ENCODE measurements at places on chromosomes 12 and 14. TPM values are rescaled to one million over a fixed set of nuclear protein-coding genes. Genes with fewer than 3 reads are reported as not detected.

The MGAT4C gene
- total RNA-seq: 5.5 TPM

The TSPAN9 gene
- 19.8 TPM for total RNA-seq

The AQP6 gene
- total RNA-seq: 1.7 TPM

The SPX gene
- total RNA-seq: 0.93 TPM

- no peak for DNase-seq
- H3K27ac ChIP-seq: no peak overlapping the region
- no peaks in the 10 kb centered on the region for H3K27me3 ChIP-seq
Measured at GRCh38 chr12:72337382-72337781, 65.2 kb downstream of the TRHDE start.

DNA sequence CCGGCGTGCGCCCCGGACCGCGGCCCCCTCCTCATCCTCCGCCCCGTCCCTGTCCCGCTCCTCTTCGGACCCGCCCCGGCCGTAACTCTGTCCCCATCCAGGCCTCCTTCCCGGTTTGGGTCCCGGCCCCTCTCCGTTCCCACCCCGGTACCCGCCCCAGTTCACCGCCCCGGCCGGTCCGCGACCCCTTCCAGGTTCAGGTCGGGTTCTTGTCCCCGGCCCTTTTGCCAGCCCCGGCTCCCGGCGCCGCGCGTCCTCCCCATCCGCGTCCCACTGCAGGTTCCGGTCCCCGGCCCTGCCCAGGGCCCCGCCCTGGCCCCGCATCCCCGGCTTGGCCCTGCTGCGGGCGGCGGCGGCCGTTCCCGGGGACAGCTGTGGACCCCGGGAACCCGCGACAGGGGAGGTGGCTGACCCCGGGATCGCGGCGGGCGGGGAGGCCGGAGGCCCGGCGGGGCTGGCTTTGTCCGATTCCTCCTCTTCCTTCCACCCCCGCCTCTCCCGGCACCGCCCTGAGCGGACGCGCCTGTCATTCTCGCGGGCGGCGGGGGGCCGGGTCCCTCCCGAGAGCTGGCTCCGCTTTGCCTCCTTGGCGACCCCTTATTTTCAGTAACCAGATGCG lies 601 bp downstream of the KLC1 start:
- no peaks in the 10 kb centered on the region for H3K36me3 ChIP-seq
- H3K27ac ChIP-seq: peak overlapping the region; percentile 98
- H3K27me3 ChIP-seq: no peaks in the 10 kb centered on the region

- no peaks in the 10 kb centered on the region for H3K27me3 ChIP-seq
- H3K36me3 ChIP-seq: no peaks in the 10 kb centered on the region
- no peak overlapping the region for H3K27ac ChIP-seq
- H3K4me1 ChIP-seq: no peaks in the 10 kb centered on the region
- DNase-seq: no peak
Measured at GRCh38 chr12:129393357-129393937, 510.4 kb downstream of the TMEM132D start.

- no peak for DNase-seq
- no peak overlapping the region for H3K27ac ChIP-seq
- no peak overlapping the region for H3K4me3 ChIP-seq
- H3K36me3 ChIP-seq: no peaks in the 10 kb centered on the region
- H3K4me1 ChIP-seq: no peaks in the 10 kb centered on the region
- no peaks in the 10 kb centered on the region for H3K27me3 ChIP-seq
Measured at GRCh38 chr14:72568296-72568992, 325.5 kb downstream of the DPF3 start.

DNA sequence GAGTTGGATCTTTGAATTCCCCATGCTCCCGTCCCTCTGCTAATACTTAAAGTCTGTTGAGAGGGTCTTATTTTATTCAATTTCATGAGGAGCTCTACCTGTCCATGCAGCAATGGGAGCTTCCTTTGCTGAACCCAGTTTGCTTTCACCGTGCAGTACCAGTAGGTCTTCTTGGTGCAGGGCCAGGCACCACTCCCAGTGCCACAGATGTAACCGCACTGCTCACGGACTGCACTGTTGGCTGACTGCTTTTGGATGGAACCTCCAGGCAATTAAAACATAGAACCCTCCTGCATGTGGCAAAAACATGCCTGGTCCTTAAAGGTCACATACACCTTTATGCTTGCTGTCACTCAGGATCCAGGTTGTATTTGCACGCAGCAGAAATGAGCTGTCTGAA lies 9.3 kb upstream of the CABP1 start:
- H3K36me3 ChIP-seq: no peaks in the 10 kb centered on the region
- no peak overlapping the region for H3K4me3 ChIP-seq
- no peak overlapping the region for H3K27ac ChIP-seq
- no peaks in the 10 kb centered on the region for H3K4me1 ChIP-seq
- DNase-seq: no peak

DNA sequence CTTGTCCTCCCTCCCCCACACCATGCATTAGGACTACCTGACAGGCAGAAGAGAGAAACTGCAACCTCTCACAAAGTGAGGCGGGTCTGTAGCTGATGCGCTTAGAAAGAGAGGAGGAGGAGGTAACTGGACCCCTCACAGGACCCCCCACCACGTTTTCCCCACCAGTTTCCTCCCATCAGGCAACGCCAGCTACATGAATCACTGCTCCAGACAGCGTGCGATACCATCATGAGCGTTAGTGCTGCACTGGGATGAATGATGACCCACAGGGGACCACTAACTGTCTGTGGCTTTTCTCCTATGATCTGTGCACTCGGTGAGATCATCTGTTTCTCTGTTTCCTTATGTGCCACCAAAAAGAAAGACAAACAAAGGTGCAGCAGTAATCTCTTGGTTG lies 77.7 kb downstream of the KCNK10 start:
- H3K4me3 ChIP-seq: no peak overlapping the region
- no peak overlapping the region for H3K27ac ChIP-seq
- DNase-seq: no peak
- no peaks in the 10 kb centered on the region for H3K36me3 ChIP-seq

DNA sequence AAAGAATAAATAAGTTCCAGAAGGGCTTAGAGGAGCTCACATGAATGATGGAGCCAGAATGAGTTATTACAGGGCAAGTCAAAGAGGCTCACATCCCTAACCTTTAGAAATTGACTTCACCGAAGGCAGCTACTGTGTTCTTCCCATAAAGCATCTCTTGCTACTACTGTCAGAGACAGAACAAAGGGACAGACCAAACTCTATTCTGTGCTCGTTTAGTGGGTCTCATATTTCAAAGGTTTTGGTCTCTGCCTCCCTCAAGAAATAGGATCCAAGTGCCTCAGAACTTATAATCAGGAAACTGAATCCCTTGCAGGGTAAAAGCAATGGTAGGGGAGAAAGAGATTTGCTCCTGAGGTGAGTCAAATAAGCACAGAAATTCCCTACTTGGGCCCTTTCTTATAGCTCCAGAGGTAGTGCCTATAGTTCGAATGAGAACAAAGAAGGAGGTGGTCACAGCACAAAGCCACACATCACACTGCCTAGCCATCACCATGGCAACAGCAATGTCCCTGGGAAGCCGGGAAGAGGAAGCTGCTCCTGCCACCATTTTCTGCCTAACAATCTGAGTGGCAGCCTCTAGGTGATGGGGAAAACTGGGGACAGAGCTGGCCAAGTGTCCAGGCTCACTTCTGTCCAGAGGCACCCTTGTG lies 294.9 kb downstream of the FOXN3 start:
- no peaks in the 10 kb centered on the region for H3K4me1 ChIP-seq
- H3K27me3 ChIP-seq: no peaks in the 10 kb centered on the region

DNA sequence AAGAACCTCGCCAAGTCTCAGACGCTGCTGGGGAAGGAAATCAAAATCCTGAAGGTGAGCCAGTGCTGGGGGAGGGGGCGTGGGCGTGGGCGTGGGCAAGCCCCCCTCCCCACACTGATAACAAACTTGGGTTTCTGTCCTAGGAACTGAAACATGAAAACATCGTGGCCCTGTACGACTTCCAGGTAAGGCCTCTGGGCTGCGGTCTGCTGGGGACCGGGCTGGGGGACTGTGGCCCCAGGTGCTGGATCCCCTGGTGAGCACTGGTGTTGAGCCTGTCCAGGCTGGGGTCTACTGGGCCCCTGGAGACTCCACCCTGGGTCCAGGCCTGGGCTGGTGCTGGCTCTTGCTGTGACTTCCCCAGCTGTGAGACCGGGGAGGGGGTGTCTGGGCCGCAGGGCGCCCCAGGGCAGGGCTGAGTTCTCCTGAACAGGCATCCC lies 1.2 kb downstream of the ULK1 start:
- DNase-seq: no peak
- H3K36me3 ChIP-seq: no peaks in the 10 kb centered on the region
- peaks cover 18% of the 10 kb centered on the region for H3K4me1 ChIP-seq
- H3K27me3 ChIP-seq: no peaks in the 10 kb centered on the region

GRCh38 chr12:34602213-34602940 lies 580.1 kb downstream of the ALG10 start:
- H3K27me3 ChIP-seq: no peaks in the 10 kb centered on the region
- DNase-seq: no peak

DNA sequence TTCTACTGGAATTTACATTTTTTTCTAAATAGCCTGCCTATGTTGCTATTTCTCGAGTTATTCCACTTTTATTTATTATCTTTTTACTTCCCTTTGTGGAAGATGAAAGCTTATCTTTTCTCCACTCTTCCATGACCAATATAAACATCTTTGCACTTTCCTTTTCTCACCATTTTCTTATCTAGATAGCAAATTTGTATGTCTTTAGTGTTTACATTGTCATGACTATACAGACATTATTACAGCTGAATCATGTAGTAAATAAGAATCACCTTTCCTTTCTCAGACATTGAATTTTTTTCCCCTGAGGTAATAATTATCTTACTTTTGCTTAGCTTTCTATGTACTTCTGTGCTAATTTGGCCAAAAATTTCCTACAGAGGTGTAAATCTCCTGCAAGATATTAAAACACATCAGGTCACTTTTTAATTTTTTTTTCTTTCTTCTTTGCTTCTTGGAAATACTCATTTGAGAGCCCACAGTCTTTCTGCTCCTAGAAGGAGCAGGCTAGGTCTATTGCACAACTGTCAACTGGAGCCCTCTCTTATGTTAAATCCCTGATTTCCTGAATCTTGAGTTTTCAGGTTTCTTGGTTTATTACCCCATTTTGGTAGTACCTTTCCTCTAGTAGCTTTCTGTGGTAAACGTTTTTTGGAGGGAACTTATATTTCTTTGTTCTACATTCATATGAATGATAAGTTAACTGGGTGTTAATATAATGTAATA lies 109.0 kb upstream of the ATP2B1 start:
- no peak overlapping the region for H3K27ac ChIP-seq
- H3K36me3 ChIP-seq: no peaks in the 10 kb centered on the region
- no peaks in the 10 kb centered on the region for H3K27me3 ChIP-seq
- no peak overlapping the region for H3K4me3 ChIP-seq
- DNase-seq: no peak
- no peaks in the 10 kb centered on the region for H3K4me1 ChIP-seq

- H3K36me3 ChIP-seq: no peaks in the 10 kb centered on the region
- no peak for DNase-seq
- no peak overlapping the region for H3K27ac ChIP-seq
Measured at GRCh38 chr12:106226884-106227640, 20.8 kb downstream of the CKAP4 start.

- H3K4me1 ChIP-seq: peaks cover 5% of the 10 kb centered on the region
- DNase-seq: no peak
- H3K36me3 ChIP-seq: no peaks in the 10 kb centered on the region
- no peak overlapping the region for H3K4me3 ChIP-seq
- no peaks in the 10 kb centered on the region for H3K27me3 ChIP-seq
- H3K27ac ChIP-seq: peak overlapping the region; percentile 91
Measured at GRCh38 chr12:9651265-9651729, 18.2 kb upstream of the CLEC2D start.

DNA sequence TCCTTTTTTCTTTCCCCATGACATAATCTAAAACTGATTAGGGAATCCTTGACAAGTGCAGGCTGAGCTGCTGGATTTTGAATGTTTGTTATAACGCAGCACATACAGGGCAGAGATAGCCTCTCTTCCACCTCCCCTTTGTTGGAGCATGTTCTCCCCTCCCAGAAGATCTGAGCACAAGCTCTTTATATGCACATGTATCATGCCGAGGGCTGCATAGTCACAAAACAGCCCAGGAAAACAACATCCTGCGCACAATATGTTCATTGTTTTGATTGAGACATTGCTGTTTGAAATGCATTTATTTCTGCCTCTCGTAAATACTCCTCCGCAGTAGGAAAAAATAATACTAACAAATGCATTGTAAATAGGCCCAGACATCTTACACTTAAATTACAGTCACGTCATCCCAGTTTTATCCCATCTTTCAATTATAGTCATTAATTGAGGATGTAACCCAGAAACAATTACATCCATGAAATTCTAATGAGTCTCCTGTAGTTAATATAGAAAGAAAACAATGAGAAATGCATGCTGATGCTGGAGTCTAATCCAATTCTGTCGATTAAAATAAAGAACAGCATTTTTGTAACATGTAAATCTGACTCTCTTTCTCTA lies 401.8 kb downstream of the BTG1 start:
- no peak overlapping the region for H3K27ac ChIP-seq
- H3K36me3 ChIP-seq: no peaks in the 10 kb centered on the region
- no peak for DNase-seq
- H3K27me3 ChIP-seq: no peaks in the 10 kb centered on the region
- no peaks in the 10 kb centered on the region for H3K4me1 ChIP-seq

GRCh38 chr14:93665169-93665568 lies 123.1 kb downstream of the PRIMA1 start:
- no peak overlapping the region for H3K4me3 ChIP-seq
- no peak overlapping the region for H3K27ac ChIP-seq
- DNase-seq: no peak
- no peaks in the 10 kb centered on the region for H3K4me1 ChIP-seq

- peaks cover 6% of the 10 kb centered on the region for H3K4me1 ChIP-seq
- no peak overlapping the region for H3K4me3 ChIP-seq
- no peaks in the 10 kb centered on the region for H3K36me3 ChIP-seq
- H3K27me3 ChIP-seq: no peaks in the 10 kb centered on the region
- no peak overlapping the region for H3K27ac ChIP-seq
- DNase-seq: no peak
Measured at GRCh38 chr14:23076785-23077408, 18.0 kb downstream of the ACIN1 start.

DNA sequence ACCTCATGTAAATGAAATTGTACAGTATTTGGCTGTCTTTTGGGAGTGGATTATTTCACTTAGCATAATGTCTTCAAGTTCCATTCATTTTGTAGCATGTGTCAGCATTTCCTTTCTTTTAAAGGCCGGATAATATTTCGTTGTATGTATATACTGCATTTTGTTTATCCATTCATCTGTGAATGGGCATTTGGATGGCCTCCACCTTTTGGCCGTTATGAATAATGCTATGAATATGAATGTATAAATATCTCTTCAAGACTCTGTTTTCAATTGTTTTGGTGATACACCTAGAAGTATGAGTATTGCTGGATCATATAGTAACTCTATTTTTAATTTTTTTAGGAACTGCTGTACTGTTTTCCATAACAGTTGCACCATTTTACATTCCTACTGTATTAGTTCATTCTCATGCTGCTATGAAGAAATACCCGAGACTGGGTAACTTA lies 164.9 kb downstream of the DYRK2 start:
- no peaks in the 10 kb centered on the region for H3K27me3 ChIP-seq
- H3K36me3 ChIP-seq: no peaks in the 10 kb centered on the region
- DNase-seq: no peak
- H3K27ac ChIP-seq: no peak overlapping the region
- H3K4me1 ChIP-seq: no peaks in the 10 kb centered on the region

- no peak for DNase-seq
- no peaks in the 10 kb centered on the region for H3K36me3 ChIP-seq
- no peaks in the 10 kb centered on the region for H3K4me1 ChIP-seq
- H3K27ac ChIP-seq: no peak overlapping the region
- no peak overlapping the region for H3K4me3 ChIP-seq
Measured at GRCh38 chr12:50043308-50043707, 14.1 kb upstream of the ASIC1 start.

Measured in testis (tissue), 5 donors.